ENCODE measurements at places on chromosomes 3 and 15.

GRCh38 chr3:147215660-147216059 lies 190.7 kb downstream of the ZIC4 start:
- DNase-seq: no peak

DNA sequence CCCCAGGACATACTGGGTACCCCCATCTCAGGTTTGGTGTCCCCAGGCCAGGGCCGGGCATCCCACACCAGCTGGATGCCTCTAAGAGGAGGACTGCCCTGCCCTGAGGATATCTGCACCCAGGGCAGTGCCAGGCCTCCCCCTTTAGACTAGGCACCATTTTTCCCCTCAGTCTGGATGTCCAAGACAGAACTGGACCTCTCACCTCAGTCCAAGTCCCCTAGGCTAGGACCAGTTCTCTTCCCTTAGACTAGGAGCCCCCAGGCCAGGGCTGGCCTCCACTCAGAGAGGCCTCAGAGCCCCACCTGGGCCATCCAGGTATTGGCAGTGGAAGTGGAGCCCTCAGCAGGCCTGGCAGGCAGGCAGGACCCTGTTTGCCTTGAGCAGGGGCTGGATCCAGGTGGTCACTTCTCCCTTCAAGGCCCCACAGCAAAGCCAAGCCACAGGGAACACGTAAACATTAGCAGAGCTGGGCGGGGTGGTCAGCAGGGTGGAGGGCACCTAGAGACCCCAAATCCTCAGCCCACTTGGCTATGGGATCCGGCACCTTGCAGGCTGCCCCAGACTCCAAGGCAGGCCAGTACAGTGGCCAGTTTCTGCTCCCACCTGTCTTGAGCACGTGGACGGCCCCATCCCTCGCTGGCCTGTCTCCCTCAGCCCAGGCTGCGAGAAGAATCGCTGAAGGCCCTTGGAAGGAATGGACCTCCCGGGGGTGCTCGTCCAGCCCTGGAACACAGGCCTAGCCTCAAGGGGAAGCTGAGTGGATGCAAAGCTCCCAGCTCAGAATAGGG lies 28.3 kb downstream of the PTH1R start:
- DNase-seq: no peak

- peak; percentile 44 for DNase-seq
These were observed 41.4 kb upstream of the VEPH1 start for GRCh38 chr3:157544501-157545130.

DNA sequence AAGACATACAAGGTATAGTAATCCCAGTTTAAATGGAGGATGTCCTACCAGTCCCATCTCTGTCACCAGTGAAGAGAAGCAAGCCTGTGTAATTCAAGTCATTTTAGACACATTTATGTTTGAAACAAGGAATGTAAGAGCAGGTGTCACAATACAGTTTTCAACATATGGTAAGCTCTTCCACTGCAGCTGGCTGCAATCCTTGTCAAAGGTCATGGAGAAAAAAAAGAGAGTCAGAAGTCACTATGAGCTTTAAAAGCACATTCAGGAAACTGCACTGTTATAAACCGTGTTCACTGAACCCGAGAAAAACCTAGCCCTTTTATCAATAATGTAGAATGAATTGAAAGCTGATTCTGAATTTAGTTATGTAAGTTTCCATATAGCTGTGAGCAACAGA lies 206.4 kb downstream of the NAALADL2 start:
- no peak for DNase-seq

- DNase-seq: peak; percentile 13
These were observed 35.8 kb downstream of the ABHD17C start for GRCh38 chr15:80730926-80731325.

DNA sequence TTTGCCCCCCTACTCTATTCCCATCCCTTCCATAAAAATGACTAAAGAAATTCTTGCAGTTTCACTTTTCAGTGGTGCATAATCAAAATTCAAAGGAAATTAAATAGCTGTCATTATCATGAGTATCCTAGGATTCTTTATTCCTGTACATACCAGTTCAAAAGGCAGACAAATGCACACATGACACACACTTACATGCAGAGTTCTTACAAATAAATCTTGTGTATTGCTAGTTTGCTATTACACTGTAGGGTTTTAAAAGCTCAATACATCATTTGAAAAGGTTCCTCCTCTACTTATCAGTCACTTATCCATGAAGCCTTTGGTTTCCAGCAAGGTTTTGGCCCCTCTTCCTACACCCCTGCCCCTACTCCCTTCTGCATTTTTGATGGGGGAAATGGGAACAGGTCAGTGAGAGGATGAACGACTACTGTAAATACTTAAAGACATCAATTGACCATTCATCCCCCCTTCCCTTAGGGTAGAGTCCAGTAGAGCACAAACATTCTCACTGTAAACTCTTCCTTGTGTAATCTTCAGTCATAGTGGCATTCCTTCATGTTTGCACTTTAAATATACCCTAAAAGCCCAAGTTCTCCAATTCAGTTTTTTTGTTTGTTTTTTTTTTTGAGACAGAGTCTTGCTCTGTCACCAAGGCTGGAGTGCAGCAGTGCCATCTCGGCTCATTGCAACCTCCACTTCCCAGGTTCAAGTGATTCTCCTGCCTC lies 92.6 kb downstream of the SUCLG2 start:
- DNase-seq: no peak

DNA sequence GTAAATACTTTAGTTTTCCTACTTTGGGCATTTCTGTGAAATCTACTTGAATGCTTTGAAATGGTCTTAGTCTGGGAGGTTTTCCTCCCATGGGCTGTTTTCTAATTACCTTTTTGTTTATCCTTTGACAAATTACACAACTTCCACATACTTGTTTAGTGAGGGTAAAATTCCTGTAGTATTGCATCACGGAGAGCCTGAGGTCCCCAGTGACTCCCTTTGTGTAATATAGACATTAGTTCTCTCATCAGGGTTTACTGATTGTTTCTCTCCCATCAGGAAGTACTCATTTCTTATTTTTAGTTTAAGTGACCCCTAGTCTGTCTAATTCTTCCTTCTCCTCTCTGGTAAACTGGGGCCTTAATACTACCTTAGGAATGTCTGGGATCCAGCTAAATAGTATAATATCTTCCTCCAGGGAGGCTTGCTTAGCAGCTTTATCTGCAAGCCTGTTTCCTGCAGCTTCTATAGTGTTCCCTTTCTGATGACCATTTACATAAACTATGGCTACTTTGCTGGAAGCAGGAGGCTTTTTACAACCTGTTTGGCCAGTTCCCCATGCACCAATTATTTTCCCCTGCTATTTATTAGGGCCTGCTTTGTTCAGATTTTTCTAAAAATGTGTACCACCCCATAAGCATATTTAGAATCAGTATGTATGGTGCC lies 87.2 kb upstream of the XCR1 start:
- DNase-seq: no peak

- DNase-seq: no peak
These were observed 988 bp upstream of the NFKBIZ start for GRCh38 chr3:101848326-101848725.

- no peak for DNase-seq
These were observed 7.7 kb upstream of the DIPK2A start for GRCh38 chr3:143963946-143964345.

DNA sequence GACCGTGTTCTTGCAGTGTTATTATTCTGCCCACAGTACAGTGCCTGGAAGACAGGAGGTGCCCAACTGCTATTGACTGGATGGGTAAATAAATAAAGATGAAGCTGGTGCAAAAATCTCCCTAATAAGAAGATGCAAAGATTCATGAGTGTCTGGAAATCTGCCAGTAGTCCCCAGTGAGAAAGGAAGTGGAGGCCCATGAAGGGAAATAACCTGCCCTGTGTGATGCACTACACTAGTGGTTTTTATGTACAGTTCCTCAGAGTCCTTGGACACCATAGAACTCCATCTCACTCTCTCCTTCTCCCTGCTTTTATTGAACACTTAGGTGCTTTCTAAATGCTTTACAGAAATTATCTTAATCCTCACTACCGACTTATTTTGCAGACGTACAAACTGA lies 8.3 kb upstream of the SUCLG2 start:
- DNase-seq: no peak

- peak; percentile 78 for DNase-seq
These were observed 112.7 kb downstream of the RAB11A start for GRCh38 chr15:65981837-65982626.

- peak; percentile 44 for DNase-seq
These were observed 58.7 kb downstream of the CD200 start for GRCh38 chr3:112391648-112392047.

- DNase-seq: no peak
These were observed 36.0 kb downstream of the BTLA start for GRCh38 chr3:112463250-112463649.

GRCh38 chr3:193773266-193774220 lies 180.5 kb downstream of the OPA1 start:
- peak; percentile 73 for DNase-seq

DNA sequence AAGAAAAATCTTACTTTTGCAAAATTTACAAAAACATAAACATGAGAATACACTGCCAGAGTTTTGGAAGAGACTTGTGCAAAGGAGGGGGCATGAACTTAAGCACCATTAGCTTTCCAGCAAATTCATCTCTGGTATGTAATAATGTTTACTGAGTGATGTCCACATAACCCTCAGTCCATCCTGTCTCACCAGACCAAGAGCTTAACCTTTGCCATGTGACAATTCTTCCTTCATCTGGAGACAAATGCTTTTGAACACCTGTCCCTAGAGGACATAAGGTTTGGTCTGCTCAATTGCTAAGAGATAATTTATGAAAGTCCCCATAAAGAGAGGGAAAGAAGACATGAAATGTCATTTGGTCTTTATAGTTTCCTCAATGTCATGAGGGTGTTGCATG lies 412.3 kb downstream of the ERC2 start:
- DNase-seq: no peak

GRCh38 chr3:4720316-4721075 lies 227.3 kb downstream of the ITPR1 start:
- peak; percentile 84 for DNase-seq

DNA sequence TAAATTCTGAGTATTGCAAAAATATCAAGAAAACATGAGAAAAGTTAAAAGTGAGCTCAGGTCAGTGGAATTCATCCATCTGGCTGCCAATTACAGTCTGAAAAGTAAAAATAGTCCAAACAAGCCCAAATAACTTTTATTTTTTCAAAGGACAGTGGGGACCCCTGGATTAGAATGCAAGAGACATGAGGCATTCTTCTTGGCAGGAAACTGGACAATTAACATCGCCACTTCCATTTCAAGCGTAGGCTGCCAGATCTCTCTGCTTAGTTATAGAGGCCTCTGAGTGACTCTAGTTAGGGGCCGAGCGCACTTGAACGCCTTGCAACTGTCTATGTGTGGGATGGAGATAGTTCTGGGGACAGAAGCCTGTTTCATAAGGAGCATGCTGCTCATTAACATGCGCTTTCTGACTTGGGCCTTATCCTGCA lies 189.1 kb downstream of the GHSR start:
- DNase-seq: no peak

DNA sequence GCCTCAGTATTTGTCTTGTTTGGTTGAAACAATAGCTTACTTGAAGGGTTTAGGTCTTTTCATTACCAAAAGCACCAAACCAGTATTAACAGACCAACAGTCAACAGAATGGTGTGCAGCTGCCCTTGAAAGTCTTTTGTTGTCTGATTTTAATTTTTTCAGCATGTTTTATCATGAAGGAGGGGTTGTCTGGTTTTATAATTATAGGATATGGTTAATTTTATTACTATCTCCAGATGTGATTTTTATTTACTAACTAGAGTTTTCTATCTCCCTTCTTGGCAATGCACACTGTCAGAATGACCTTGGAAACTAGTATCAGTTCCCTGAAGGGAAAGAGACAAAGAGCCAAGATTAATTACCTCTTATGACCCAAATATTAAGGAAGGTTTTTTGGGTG lies 9.2 kb upstream of the CD200R1L start:
- no peak for DNase-seq

DNA sequence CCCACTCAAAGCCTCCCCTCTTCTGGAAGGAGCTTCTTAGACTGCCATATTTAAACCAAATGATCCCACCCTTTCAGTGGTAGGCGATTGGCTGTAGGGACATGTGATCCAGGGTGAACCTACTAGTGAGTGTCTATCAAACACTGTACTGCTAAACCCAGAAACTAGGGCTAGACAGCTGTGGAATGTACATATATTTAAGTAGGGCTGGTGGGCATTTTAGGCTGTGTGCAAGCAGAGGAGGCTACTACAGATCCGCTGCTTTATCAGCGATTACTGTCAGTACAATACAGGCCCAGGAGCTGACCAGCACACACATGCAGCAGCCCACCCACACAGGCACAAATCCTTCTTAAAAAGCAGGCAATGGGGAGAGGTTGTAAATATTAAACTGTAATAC lies 15.4 kb upstream of the LARP6 start:
- no peak for DNase-seq

GRCh38 chr15:78200276-78200930 lies 34.0 kb downstream of the ACSBG1 start:
- DNase-seq: no peak

- no peak for DNase-seq
These were observed 60.4 kb upstream of the LMOD3 start for GRCh38 chr3:69182588-69183316.

DNA sequence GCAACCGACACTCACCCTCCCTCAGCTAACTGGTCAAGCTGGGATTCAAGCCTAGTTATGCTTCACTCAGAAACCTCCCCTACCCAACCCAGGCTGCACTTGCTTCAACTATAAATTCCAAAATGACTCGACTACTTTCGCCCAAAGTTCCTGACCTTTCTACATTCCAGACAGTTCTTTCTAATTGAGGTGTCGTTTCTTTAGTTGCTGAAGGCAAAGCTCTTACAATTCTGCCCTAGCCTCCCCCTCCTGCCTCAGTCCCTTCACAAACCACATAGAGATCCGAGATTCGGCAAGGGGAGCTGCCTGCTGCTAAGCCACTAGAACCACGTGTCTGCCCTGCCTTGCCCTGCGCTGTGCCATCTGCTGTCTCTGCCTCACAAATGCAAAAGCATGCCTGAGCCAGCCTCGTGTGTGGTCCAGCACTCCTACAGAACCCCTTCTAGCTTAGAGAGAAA lies 74.7 kb upstream of the SH3GL3 start:
- peak; percentile 11 for DNase-seq

GRCh38 chr3:110530902-110531301 lies 540.7 kb upstream of the NECTIN3 start:
- no peak for DNase-seq

DNA sequence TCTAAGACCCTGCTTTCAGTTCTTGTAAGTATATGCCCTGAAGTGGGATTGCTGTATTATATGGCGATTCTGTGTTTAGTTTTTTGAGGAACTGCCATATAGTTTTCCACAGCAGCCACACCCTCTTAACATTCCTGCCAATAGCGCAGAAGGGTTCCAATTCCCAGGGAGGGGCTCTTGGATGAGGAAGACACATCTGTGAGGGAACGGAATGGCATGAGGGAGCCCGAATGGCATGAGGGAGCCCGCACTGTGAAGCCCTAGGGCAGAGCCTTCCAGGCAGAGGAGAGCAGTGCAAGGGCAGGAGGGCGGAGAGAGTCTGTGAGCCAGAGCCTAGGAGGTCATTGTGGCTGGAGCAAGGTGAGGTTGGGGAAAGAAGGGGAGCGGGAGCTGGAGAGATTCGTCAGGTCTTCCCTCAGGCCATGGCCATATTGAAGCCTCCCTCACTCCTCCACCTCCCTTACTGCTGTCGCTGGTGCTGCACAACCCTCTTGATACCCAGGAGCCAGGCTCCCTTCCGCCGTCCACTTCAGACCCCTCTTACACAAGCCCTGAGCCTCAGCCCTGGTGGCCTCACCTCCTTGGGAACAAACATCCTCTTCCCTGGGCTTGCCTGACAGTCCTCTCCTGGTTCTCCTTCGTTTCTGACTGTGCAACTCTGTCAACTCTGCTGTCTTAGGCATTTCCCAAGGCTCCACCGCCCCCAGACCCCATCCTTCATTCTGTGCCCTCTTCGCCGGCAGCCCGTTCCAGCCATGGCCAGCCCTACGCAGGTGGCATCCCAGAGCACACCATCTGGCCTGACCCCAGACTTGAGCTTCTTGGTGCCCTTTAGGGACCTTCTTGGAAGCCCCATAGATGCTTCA lies 51.4 kb downstream of the FGD5 start:
- DNase-seq: no peak

Data from hematopoietic multipotent progenitor cell treated with erythropoietin and hydrocortisone succinate and interleukin-3 and kit ligand, for 4 days (in vitro differentiated cells).